ENCODE measurements at places on chromosomes 11 and 22. TPM values are rescaled to one million over a fixed set of nuclear protein-coding genes. Genes with fewer than 3 reads are reported as not detected.

Gene MIOX
- not detected for total RNA-seq

Gene PDGFD
- 6.8 TPM for total RNA-seq

Gene ESAM
- 14.9 TPM for total RNA-seq

Gene FADS2
- 340 TPM for total RNA-seq

Gene SYT12
- total RNA-seq, result 20.9 TPM

Gene OR6T1
- not detected for total RNA-seq

Gene GPR83
- total RNA-seq, result not detected

Gene CYTH4
- total RNA-seq, result 1.5 TPM

Gene LYVE1
- 0.84 TPM for total RNA-seq

Gene KCNK7
- total RNA-seq, result 0.29 TPM

Gene DDI1
- not detected for total RNA-seq

Gene MUC15
- not detected for total RNA-seq
